ENCODE measurements at places on chromosomes 5 and 9. TPM values are rescaled to one million over a fixed set of nuclear protein-coding genes. Genes with fewer than 3 reads are reported as not detected.

- no peak for DNase-seq
Measured at GRCh38 chr9:5513966-5514616, 3.8 kb downstream of the PDCD1LG2 start.

Gene PRXL2C
- total RNA-seq: 4.9 TPM

Gene CDC20B
- 0.18 TPM for total RNA-seq

Gene HSPA5
- 37.9 TPM for total RNA-seq

DNA sequence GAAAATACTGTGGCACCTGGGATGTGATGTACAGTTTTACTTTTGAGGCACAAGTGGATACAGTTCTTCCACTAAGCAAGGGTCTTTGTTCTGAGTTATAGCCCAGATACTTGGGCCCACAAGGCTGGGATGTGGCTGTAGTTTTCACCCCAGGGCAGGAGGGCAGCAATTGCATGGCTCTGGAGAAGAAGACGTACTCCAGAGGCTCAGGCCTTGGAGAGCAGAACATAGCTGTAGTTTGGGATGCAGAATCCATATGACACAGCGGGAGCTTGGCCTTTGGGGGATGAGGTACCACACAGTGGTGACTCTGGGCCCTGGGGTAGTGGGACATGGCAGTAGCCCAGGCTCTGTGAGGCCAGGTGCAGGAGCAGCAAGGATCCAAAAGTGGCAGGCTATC lies 110.8 kb upstream of the FSTL4 start:
- no peak for DNase-seq

Data from cerebellum (tissue), 4 donors.